Gastroesophageal sphincter (tissue), 4 donors: ENCODE measurements at places on chromosomes 7 and 10. TPM values are rescaled to one million over a fixed set of nuclear protein-coding genes. Genes with fewer than 3 reads are reported as not detected.

DNA sequence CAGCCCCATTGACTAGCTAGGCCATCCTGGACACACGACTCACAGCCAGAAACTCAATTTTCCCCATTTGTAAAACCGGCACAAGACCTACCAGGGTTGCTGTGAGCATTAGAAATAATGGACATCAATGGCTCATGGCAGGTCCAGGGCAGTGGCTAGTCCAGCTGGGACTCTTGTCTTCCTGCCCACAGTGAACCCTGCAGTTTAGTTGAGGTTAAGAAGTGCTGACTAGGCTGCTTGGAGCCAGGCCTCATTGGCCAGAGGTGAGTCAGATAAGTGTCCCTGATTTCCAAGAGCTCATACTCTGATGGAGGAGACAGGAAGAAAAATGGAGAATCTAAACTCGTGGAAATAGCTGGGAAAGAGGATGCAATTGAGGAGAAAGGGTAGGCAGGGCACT, 123.4 kb upstream of the ZNF92 start:
- H3K4me3 ChIP-seq: no peak overlapping the region
- ATAC-seq: no peak
- no peaks in the 10 kb centered on the region for H3K27me3 ChIP-seq
- H3K27ac ChIP-seq: no peak overlapping the region

GRCh38 chr7:70063371-70063770, 465.1 kb downstream of the AUTS2 start:
- H3K36me3 ChIP-seq: no peaks in the 10 kb centered on the region
- H3K27me3 ChIP-seq: no peaks in the 10 kb centered on the region
- H3K4me1 ChIP-seq: peaks cover 7% of the 10 kb centered on the region
- no peak overlapping the region for H3K27ac ChIP-seq
- H3K4me3 ChIP-seq: no peak overlapping the region

GRCh38 chr10:119541459-119542356, 811 bp downstream of the RGS10 start:
- H3K4me1 ChIP-seq: peaks cover 79% of the 10 kb centered on the region
- H3K4me3 ChIP-seq: peak overlapping the region; percentile 82
- peak; percentile 13 for ATAC-seq
- H3K27ac ChIP-seq: peak overlapping the region; percentile 81
- H3K36me3 ChIP-seq: no peaks in the 10 kb centered on the region

DNA sequence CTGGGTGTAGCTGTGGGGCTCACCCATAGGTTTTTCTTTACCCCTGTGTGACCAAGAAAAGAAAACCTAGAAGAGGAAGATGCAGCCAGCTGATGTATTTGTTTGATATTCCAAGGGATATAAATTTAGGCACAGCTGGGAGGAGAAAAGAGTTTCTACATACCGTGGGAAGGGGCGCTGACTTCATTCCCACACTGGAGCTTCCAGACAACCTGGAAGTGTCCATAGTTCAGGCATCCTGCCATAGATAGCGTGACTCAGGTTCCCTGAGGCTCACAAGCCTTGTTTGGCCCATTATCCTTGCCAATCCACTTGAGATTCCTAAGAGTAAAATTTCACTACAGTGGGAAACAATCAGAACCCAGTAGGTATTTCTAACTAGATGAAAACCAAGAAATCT, 371.7 kb upstream of the NRP1 start:
- no peaks in the 10 kb centered on the region for H3K4me1 ChIP-seq
- no peaks in the 10 kb centered on the region for H3K36me3 ChIP-seq
- peak; percentile 80 for ATAC-seq
- no peaks in the 10 kb centered on the region for H3K27me3 ChIP-seq
- no peak overlapping the region for H3K27ac ChIP-seq

GRCh38 chr7:3558400-3558799, 257.3 kb downstream of the SDK1 start:
- H3K4me1 ChIP-seq: no peaks in the 10 kb centered on the region
- H3K4me3 ChIP-seq: no peak overlapping the region
- no peaks in the 10 kb centered on the region for H3K27me3 ChIP-seq
- no peak for ATAC-seq
- no peak overlapping the region for H3K27ac ChIP-seq

Gene SPDYE2B
- not detected for total RNA-seq

Gene GIMAP2
- 14.4 TPM for total RNA-seq

Gene SEMA3E
- 22.1 TPM for total RNA-seq
